ENCODE measurements at places on chromosomes 11 and 22.

- DNase-seq, result no peak
These were observed 13.9 kb upstream of the RASSF10 start for GRCh38 chr11:12995188-12995587.

DNA sequence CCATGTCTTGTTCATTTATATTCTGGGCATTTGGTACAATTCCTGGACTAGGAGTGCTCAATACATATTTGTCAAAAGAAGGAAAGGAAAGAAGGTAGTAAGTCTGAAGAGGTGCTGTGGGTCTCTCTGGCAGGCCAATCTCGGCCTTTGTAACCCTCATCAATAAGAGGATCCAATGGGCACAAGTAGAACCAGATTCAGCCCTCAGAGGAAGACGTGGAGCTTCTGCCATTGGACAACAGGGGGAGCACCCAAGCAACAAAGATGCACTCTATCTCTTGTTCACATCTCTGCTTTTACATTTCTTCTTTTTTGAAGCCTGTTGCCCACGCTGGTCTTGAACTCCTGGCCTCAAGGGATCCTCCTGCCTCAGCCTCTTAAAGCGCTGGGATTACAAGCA is 2.2 kb upstream of the VPS11 start:
- DNase-seq, result no peak

DNA sequence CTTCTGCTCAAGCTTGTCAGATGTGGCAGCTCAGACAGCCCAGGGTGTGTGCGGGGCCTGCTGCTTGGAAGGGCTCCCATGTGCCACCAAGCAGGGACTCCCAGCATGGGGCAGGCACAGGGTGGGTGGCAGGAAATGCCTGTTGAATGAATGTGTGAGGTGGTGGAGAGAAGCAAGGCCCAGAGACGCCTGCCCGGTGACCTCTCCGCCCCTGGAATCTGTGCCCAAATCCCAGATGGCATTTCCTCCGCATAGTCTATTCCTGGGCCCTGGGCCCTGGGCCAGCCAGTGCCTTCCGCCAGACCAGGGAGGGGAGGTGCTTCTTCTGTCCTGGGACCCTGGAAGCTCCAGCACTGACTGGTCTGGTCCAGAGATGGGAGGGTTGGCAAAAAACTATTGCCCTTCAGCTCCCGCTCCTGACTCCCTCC is 3.7 kb downstream of the CST6 start:
- no peak for DNase-seq

GRCh38 chr11:94895451-94895850 is 77.9 kb downstream of the CWC15 start:
- DNase-seq, result no peak

GRCh38 chr11:130314184-130314749 is 450 bp downstream of the ZBTB44 start:
- DNase-seq, result peak; percentile 33

DNA sequence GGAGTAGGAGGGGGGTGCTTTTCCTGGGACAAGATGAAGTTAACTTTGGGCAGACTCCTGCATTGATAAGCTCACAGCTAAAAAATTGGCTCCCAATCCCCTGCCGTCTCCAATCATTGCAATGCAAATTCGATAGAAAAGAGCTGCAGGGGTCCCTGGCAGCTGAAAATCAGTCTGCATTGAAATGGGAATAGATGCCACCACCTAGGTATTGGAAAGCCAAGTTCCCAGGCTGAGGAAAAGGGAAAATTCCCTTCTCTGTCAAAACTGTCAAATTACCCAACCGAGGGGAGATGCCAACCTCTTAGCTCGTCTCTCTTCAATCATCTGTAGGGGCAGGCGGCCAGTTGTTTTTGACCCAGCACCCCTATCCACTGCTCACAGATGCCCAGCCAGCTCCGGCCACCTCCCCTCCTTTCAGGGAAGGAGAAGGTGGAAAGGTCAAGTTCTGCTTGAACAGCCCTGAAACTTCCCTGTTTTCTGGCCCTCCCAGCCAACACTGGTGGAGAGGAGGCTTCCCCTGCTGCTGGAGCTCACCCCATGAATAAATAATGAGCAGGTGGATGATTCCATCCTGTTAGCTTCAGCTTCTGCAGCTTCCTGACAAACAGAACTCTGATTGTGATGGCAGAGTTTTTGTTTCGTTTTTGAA is 916.3 kb downstream of the TBC1D22A start:
- no peak for DNase-seq

DNA sequence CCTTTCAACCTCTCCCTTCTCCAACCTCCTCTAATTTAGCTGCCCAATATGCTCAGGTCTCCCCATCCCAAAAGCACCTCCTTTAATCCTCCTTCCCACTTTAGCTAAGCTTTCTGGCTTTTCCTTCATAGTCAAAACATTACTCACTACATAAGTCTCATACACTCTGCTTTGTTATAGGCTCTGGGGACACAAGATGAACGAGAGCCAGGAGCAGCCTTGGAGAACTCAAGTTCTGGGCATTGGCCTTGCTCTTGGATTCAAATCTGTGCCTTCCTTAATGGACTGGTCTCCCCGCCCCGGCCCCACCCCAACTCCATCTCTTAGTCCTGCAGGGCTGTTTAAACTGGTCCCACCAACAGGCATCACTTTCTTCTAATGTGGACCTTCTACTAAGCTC is 11.4 kb upstream of the HPX start:
- DNase-seq, result no peak

GRCh38 chr11:118607401-118608359 is at the start of gene PHLDB1:
TSS of gene PHLDB1 (plus strand) at chr11:118607615. CDS start at chr11:118613837, 6,222 bp downstream.
- DNase-seq, result peak; percentile 83

DNA sequence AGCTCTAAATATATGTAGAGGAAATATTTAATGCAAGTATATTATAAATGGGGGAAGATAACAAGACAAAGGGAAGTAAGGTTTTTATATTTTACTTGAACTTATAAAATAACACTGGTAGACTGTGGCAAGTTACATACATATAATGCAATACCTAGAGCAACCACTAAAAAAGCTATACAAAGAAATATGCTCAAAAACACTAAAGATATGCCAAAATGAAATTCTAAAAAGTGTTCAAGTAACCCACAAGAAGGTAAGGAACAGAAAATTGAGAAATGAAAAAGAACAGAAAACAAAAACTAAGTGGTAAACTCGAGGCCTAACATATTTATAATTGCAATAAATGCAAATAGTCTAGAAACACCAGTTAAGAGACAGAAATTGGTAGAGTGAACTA is 32.5 kb downstream of the BTG4 start:
- no peak for DNase-seq

DNA sequence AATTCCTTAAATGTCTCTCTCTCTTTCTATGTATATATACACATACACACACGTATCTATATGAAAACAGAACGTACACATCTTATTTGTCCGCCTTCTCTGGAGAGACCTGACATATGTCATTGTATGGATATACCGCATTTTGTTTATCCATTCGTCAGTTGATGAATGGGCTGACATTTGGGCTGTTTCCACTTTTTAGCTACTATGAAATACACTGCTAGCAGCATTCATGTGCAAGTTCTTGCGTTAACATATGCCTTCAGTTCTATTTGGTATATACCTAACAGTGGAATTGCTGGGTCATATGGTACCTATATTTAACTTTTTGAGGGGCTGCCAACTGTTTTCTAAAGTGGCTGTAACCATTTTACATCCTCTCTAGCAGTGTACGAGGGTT is 18.0 kb upstream of the DNAJB13 start:
- no peak for DNase-seq

- no peak for DNase-seq
These were observed 20.7 kb downstream of the IFITM10 start for GRCh38 chr11:1729692-1730011.

GRCh38 chr11:28038775-28039174 is 69.2 kb downstream of the KIF18A start:
- DNase-seq, result no peak

GRCh38 chr11:128775468-128775867 is 81.6 kb downstream of the FLI1 start:
- DNase-seq, result no peak

DNA sequence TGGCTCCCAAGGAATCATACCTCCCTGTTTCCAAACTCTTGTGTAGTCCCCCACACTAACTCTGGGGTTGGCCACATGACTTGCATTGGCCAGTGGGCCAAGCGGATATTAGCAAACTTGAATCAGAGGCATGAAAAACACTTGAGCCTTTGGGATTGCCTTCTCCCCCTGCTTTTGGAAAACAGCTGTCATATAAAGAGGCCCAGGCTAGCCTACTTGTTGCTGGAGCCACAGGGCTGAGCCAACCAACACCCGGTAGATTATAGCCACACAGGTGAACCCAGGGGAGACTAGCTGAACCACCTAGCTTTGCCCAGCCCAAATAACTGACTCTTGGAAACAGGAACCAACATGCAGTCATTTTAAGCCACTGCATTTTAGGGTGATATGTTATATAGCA is 354.8 kb downstream of the TENM4 start:
- no peak for DNase-seq

- no peak for DNase-seq
These were observed 1522.2 kb downstream of the TBC1D22A start for GRCh38 chr22:48284671-48285070.

DNA sequence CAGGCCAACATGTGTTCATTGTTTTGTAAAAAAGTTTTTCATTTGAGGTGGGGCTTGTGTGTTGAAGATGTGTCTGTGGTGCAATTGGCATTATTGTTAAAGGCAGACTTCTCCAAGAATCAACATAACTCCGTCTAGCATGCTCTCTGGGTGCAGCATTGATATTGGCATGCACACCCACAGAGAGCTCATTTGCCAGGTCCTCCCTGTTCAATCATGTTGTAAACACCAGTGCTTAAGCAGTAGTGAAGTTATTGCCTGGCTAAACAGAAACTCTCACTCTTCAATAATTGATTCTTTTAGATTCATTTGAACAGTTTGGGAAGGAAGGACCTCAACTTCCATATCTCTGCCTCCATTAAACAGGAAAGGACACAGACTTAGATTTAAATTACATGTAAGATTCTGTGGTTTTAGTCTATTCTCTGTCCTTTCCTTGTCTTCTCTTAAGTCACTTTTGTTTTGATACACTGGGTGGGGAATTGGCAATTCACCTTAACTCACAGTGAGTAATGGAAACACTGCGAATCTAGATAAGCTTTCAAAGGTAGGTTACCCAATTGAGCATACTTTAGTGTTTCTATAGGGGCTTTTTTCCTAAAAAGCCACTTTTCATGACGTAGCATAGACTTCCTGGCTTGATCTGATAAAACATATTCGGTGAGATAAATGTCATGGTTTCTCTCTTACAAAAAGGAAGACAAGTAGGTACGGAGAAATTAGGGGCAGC is 30.8 kb upstream of the EXPH5 start:
- no peak for DNase-seq

- DNase-seq, result no peak
These were observed 44.7 kb downstream of the MUC6 start for GRCh38 chr11:991711-992307.

DNA sequence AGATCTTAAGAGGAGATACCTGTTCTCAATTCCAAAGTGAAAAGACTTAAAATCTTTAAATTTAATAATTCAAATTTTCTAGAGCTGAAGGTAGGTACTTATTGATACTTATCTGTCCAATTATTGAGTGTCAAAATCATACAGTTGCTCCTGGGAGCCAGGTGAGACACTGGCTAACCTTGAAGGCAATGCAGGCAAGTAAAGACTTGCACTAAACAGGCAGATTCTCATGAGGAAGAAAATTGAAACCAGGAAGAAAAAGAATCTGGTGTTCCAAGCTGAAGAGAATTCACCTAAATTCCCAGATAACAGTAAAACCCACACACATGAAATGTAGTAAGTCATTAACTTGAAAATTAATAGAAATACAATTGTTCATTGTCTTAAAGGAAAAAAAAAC is 30.3 kb downstream of the VSIG10L2 start:
- DNase-seq, result no peak

DNA sequence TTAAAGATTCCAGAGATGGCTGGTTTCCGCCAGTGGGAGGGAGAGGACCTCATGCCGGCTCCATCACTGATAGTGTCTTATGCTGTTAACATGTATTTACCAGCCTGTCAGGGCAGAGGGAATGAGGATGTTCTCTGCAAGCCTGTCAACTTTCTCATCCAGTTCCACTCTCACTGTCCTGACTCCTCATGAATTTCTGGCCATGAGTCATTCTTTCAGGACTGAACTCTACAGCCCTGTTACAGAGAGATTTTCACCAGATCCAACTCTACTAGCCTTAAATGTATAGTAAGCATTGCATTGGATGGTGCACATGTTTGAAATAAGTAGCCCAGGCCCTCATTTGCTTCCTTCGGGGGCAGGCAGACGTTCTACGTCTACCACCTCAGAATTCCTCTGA is 387.7 kb downstream of the TMEM135 start:
- DNase-seq, result no peak

- no peak for DNase-seq
These were observed 110.3 kb upstream of the SYT13 start for GRCh38 chr11:45396394-45396793.

- no peak for DNase-seq
These were observed 21.6 kb upstream of the KCNQ1OT1 start for GRCh38 chr11:2721210-2721916.

DNA sequence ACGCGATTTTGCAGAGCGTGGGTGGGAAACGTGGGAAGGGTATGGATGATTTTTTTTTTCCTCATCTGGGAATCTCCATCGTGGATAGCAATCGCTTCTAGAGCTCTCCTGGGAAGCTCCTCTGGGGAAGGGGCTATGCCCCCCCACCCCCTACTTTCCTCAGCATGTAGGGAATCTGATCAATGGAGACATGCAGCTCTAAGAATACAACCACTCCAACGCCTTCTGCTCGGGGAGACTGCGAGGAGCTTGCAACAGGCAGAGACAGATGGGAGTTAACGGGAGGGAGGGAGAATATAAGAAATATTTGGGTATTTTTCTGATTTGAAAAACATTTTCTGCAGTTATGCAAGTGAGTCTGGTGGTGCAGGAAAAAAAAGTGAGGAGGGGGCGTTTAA is 104.6 kb upstream of the HSD17B12 start:
- no peak for DNase-seq

- no peak for DNase-seq
These were observed 1502.9 kb upstream of the RAG2 start for GRCh38 chr11:38100836-38101462.

GRCh38 chr11:117319214-117319840 is 3.3 kb upstream of the BACE1 start:
- no peak for DNase-seq

DNA sequence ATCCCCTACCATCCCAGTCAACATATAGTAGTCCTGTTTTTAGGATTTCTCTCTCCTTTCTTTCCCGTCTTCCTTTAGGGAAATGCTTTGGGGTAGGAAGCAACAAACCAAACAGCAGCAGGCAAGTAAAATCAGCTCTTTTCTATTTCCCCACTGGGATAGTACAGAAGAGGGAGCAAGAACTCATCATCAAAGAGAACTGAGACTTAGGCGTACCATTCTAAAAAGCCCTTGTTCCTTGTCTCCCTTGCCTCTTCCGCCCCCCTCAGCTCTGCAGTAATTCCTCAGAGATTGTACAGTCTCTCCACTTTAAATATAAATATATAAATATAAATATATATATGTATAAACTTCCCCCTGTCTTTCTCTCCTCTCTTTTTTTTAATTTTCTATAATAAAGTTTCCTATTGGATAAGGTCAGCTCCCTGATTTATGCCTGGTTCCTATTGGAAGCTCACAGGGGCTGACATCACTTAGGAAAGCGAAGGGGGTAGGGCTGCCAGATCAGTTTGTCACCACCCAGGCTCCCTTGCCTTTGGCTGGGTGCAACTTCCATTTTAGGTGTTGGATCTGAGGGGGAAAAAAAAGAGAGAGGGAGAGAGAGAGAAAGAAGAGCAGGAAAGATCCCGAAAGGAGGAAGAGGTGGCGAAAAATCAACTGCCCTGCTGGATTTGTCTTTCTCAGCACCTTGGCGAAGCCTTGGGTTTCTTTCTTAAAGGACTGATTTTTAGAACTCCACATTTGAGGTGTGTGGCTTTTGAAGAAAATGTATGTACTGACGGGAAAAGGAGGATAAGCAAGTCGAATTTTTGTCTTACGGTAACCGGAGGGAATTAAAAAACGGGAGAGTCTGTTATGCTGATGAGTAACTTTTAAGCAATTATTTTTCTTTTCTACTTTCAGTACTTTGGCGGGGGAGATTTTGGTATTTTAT is at the start of gene CTNND1:
CTNND1 (plus strand) TSS at position 502 of the 934 bp plus-strand sequence. CDS start 29,677 bp downstream, outside the sequence.
- peak; percentile 77 for DNase-seq

Measured in dorsolateral prefrontal cortex (tissue), 122 donors.